ENCODE measurements at places on chromosomes 6 and 20.
A peak's percentile ranks its signal among the peaks of the same experiment; 100 is the strongest.

DNA sequence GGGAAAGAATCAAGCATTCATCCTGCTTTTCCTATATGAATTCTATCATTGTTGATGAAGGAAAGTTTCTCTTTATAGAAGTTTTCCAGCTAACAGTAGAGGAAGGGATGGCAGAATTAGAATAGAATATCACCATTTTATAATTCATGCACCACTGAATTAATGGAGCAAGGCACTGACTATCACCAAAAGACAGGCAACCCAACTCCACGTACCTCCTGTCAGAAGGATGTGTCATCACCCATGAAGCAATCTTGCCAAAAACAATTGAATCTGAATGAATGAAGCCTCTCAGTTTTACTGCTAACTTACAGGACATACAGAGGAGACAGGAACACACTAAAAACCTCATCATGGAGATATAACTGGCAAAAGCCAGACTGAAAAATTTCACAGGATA, 122.4 kb downstream of the NFATC2 start:
- DNase-seq: no peak

DNA sequence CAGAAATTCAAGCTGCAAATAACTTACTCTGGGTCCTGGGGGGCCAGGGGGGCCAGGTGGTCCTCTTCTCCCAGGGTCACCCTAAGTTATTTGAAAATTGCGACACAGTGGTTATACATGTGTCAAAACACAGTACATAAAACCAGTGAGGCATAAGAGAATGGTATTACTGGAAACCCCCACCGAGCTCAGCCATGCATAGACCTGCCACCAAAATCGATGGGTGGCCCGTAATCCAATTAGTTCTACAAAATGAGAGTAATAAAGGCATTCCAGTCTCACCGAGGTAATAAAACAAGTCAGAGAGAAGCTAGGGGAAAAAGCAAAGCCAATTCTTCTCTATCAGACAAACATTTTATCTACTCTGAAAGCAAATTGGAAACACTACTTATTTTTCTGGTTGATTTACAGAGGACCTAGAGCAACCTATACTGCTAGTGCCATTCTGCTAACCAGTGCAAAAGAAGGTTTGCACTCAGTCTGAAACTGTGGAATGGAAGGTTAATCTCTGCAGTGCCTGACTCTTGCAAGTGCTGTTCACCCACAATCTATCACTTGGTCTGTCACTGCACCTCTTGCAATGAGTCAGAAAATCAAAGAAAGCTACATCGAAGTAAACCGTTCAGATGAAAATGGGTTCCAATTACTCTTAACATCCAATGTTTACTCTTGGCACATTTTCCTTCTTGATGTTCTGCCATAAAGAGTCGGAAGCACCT, 32.4 kb downstream of the COL9A1 start:
- DNase-seq: no peak

- no peak for DNase-seq
Observed at GRCh38 chr6:146363838-146364607, 179.6 kb upstream of the RAB32 start.

DNA sequence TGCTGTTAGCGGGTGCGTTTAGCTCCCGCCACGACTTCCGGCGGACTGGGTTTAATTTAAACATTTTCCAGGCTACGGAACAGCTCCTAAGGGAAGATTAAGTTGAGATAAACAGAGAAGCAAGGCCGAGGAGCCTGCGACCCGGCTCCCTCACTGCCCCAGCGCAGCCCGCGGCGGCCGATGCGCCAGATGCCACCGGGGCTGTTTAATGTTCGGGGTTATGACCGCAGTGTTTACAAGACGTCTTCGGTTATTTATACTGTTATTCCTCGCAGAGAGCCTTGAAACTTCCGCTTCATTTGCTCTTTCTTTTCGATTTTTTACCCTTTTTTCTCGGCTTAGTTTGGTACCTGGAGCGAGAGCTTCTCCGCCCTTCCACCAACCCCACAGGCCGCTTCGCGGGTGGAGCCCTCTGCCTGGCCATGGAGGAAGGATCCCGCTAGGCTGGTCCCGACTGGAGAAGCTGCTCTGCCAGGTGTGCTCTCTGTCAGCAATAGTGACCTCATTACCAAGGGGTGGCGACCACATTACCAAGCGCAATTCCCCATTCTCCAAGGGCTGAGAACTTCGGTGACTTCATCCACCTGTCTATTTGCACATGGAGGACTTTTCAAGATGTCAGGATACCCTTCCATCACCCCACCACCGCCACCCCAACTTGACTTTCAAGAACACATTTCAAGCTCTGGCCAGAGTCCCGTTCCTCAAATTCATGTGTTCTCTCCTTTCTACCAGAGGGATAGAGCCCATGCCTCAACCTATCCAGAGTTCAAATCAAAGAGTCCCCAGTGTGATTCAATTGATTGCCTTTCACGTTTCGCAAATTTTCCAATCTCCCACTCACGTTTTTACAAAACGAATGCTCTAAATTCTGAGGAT, 4.1 kb downstream of the TCF21 start:
- DNase-seq: no peak

GRCh38 chr6:30483677-30484279, 5.5 kb upstream of the HLA-E start:
- DNase-seq: peak; percentile 44

DNA sequence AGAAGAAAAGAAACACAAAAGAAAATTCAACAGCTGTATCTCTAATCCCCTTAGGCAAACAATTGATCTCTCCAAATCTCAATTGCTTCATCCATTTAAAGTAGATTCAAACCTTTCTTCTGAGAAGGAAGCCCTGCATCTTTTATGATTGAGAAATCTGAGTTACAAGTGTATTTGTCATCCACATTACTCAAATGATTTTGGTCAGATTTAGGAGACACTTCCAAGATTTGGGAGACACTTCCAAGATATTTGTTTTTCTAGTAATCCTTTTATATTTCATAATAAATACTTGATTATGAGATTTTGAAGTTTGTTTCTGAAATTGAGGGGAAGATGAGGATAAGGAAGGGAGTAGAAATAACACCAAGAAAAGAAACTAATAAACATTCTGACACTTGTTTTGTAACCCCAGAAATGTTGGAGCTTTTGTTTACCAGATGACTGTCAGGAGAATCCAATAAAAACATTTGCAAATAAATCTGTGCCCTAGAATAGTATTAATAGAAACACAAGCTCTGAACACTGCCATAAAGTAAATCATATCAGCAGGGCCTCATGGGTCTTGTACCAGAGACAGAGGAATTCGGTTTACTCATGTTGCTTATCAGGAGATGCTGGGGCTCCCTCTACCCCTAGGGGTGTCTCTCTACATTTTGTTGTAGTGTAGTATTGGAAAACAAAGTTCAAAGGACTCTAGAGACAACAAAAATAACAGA, 314.3 kb upstream of the NT5E start:
- DNase-seq: no peak

DNA sequence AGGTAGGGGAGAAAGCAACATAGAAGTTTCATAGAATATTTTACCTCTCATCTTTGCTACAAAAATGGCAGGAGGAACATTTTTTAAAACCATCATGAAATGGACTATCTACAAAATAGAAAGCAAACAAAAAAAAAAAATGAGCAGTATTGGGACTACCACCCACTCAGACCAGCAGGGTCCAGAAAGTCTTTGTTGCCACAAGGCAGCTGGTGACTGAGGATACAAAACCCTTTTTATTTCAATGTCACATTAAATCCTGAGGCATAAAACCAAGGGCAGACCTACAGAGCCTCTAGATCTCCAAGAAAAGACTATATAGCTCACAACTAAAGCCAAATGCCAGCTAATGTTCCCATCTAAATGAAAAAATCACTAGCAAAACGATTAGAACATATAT, 282.2 kb downstream of the PTPRK start:
- no peak for DNase-seq

- no peak for DNase-seq
Observed at GRCh38 chr6:100426744-100427338, 37.9 kb downstream of the SIM1 start.

GRCh38 chr6:92538275-92538674, 881.1 kb downstream of the EPHA7 start:
- no peak for DNase-seq

GRCh38 chr6:102853249-102853955, 1459.9 kb downstream of the GRIK2 start:
- no peak for DNase-seq

DNA sequence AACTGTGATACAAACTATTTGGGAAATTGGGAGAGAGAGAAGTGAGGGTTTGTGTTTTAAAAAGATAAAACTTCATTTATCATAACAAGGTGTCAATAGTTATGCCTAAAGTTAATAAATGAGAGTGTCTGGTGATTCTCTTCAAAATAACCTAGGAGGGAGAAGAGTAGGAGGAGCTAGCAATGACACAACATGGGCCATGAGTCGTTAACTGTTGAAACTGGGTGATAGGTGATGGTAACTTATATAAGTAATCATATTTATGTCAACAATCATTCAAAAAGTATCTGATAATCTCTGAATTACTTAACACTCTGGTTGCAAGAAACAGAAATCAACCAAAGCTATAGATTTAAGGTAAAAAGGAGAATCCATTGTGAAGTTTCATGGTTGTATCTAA, 46.8 kb upstream of the INSM1 start:
- DNase-seq: no peak

DNA sequence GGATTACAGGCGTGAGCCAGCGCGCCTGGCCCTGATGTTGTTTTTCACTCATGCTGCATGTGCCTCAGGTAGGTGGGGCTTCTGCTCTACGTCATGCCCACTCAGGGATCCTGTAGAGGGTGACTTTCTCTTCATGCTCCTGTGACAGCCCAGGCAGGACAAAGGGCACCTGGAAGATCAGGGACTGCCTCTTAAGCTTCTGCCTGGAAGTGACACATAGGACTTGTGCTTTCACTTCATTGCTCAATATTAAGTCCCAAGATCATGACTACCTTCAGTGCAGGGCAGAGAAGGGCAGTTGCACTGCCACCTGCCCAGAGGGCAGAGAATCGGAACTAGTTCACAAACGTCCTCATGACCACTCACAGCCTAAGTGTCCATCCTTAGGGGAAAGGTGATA, 249.5 kb upstream of the SULF2 start:
- no peak for DNase-seq

- peak; percentile 84 for DNase-seq
Observed at GRCh38 chr6:28252009-28252975, at the start of gene ZKSCAN4. Gene ZKSCAN4, minus strand, starts transcription at chr6:28252269. Its CDS starts 289 bp downstream, at chr6:28251980.

DNA sequence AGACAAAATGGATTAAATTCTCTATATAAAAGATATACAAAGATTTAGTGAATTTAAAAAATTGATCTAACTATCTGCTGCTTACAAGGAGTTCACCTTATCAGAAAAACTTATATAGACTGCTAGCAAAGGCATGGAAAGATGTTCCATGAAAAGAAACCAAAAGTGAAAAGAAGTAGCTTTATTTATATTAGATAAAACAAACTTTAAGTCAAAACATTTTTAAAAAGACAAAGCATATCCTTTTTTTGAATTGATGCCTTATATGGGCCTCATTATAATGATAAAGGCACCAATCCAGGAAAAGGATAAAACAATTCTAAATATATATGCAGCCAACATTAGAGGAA, 334.2 kb downstream of the MEI4 start:
- no peak for DNase-seq

- DNase-seq: no peak
Observed at GRCh38 chr20:64090165-64090564, 6.0 kb upstream of the LKAAEAR1 start.

GRCh38 chr6:52303178-52303577, 18.6 kb upstream of the MCM3 start:
- DNase-seq: no peak

DNA sequence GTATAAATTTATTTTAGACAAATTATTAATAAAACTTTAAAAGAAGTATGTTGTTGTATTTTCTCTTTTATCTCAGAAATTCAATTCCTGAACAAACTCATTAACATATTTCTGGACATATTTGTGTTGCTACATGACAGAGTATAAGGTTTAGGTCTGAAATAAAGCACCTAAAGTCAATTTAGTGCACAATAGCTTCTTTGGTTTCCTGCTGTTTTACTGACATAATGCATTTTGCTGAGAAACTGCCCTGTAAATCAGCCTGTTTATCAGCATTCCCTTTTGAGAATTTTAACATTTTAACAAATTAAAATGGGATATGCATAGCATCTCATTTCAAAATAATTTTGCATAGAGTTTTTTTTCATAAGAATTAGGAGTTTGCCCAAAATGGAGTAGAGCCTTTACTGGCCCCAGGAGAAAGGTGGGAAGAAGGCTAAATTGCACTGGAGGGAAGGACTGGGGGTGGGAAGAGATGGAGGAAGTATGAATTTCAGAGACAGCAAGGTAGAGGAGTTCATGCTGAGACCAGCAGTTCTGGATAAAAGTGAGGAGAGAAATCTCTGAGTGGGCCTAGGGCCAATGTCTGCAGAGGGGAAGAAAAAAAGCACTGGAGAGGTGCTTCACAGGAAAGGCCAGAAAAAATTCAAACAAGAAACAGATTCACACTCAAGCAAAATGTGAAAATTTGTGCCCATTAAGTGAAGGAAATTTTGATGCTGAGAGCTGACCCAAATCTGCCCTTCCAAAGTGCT, 324.2 kb upstream of the HSF2 start:
- no peak for DNase-seq

DNA sequence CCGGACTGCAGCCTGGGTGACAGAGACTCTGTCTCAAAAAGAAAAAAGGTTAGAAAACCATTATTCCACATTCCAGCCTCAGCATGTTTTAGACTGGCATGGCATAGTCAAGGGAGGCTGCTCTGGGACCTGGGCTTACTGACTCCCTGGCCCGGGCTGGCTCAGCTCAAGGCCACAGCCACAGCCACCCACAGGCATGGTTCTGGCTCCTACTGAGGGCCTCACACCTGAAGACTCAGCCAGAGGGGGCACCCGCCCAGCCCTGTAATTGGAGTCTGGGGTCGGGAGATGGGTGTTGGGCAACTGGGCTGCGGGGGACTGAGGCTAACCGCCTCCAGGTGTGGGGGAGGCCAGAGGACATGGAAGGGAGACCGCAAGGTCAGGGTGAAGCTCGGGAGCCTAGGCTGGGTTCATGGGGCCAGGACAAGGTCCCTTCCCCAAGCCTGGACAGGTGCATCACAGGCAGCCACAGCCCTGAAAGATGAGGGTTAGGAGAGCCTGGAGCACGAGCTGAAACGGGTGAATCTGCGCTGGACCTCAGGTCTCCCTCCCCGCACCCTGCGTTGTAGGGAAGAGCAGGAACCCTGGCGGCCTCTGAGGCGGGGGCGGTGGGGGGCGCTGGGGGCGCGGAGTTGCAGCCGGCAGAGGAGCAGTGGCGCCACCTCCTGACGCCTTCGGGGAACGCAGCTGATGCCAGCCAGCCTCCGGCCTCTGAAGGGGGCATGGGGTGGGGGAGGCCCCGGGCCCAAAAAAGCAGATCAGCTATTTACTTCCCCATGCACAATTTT, 67.7 kb upstream of the SRSF6 start:
- DNase-seq: no peak

GRCh38 chr6:16760516-16761470, at the start of gene ATXN1:
Gene ATXN1, minus strand, starts transcription at chr6:16761460.
- DNase-seq: peak; percentile 25

- no peak for DNase-seq
Observed at GRCh38 chr20:1883986-1884385, 11.2 kb upstream of the SIRPA start.

GRCh38 chr20:4195499-4195898, 180.1 kb upstream of the RNF24 start:
- DNase-seq: no peak

Measured in CD4-positive, alpha-beta T cell treated with Interleukin-6 at 100 ng/mL for 8 hours (primary cell).